CD4-positive, alpha-beta T cell treated with Interleukin-12 subunit alpha and Interleukin-12 subunit beta, for 1 hour (primary cell): ENCODE measurements at places on chromosomes 6 and 20.

- DNase-seq, result no peak
Observed at GRCh38 chr20:61252601-61253263, 671 bp downstream of the CDH4 start.

DNA sequence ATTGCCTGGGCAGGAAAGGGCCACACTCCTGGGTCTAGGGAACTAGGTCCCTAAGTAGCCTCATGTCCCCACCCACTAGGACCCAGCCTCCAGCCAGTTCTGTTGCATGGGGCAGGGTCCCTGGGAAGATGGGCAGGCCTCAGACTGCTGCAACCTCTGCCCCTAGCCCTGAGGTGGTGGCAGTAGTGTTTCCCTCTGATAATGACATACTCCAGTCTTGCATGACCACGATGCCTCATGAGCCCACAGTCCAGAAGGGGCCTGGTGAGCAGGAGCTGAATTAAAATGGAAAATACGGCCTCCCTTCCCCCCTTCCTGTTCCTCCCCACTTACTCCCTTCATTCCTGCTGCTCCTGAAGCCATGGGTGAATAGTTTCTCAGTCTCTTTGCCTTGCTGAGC is 36.0 kb upstream of the SCRT2 start:
- no peak for DNase-seq

DNA sequence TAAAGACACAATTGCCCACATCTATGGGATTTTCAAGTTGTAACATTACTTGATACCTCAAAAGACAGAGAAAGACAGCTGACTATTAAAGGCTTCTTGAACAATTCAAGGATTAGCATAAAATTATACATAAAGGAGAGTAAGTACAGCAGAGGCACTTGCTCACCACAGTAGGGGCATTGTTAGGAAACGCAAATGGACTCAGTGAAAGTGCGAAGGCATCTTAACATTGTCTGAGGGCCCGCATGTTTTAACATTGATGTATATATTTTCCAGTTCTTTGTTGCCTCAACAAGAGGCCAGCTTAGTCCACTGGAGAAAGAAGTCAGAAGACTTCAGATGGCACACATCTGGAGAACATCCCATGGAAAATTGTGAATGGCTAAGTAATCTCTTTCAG is 115.4 kb downstream of the SIM1 start:
- DNase-seq, result no peak

DNA sequence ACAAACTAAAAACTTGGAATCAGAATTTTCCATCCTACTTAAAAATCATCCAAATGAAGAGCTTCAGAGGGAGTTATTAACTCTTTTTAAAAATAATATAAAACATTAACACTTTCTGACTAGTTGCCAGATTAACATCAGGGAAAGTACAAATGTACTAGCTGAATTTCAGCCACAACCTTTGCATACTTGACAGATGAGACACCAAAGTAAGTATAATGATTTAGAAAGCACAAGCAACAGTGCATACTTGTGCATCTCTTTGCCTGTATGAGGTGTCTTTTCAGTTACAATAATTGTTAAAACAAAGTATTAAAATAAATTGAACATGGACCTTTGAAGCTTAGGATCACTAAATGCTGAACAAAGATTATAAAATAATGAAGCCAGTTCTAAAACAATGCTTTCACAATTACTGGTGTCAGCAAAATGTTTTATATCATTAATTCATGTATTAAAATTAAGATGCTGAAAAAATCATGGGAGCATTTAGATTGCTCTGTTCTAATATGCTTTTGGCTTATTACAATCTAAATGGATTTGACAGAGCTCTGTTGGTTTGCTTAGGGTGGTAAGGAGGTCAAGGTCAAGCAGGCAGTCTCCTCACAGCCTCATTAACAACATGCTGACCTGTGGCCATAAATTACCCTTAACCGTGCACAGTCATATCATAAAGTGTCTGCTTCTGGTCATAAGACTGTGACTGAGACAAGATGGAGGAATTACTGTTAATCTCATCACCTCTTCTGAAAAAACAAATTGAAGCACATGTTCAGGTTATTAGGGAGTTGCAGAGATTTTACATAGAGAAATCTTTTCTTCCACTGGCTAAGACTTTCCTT is 15.1 kb downstream of the RNF217 start:
- no peak for DNase-seq

DNA sequence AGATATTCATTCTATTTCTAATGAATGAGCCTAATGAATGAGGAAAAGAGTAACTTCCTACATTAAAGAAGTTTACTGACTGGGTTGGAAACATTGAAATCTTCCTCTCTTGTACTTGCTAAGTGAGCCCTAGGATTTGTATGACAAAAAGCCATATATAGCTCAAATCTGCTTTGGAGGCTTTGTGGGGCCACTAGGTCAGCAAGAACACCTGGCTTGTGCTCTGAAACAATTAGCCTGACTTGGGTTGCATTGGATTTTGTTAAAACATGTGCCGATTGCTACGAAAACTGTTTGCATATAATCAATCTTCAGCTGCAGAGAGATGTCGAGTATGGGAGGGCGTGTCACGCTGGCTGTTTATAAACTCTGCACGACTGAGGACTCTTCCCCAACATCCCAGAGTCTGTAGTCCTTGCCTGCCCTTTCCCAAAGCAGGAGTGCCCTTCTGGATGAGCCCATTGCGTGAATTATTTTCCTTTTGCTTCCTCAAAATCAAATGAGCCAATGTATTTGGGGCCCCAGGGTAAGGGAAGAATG is 684.8 kb downstream of the DHX35 start:
- DNase-seq, result no peak
